ENCODE measurements at places on chromosomes 4 and X. TPM values are rescaled to one million over a fixed set of nuclear protein-coding genes. Genes with fewer than 3 reads are reported as not detected.
A peak's percentile ranks its signal among the peaks of the same experiment; 100 is the strongest.

GRCh38 chr4:74133786-74134499 lies 24.0 kb upstream of the MTHFD2L start:
- H3K27ac ChIP-seq = no peak overlapping the region
- H3K36me3 ChIP-seq = no peaks in the 10 kb centered on the region

DNA sequence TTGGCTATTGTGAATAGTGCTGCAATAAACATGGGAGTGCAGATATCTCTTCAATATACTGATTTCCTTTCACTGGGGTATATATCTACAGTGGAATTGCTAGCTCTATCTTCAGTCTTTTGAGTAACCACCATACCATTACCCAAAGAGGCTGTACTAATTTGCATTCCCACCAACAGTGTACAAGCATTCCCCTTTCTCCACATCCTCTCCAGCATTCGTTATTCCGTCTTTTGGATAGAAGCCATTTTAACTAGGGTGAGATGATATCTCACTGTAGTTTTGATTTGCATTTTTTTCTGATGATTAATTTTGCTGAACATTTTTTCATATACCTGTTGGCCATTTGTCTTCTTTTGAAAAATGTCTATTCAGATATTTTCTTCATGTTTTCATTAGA lies 110.3 kb downstream of the PRDM5 start:
- H3K36me3 ChIP-seq = no peaks in the 10 kb centered on the region
- no peaks in the 10 kb centered on the region for H3K4me1 ChIP-seq
- no peaks in the 10 kb centered on the region for H3K27me3 ChIP-seq
- no peak overlapping the region for H3K4me3 ChIP-seq
- no peak for DNase-seq

DNA sequence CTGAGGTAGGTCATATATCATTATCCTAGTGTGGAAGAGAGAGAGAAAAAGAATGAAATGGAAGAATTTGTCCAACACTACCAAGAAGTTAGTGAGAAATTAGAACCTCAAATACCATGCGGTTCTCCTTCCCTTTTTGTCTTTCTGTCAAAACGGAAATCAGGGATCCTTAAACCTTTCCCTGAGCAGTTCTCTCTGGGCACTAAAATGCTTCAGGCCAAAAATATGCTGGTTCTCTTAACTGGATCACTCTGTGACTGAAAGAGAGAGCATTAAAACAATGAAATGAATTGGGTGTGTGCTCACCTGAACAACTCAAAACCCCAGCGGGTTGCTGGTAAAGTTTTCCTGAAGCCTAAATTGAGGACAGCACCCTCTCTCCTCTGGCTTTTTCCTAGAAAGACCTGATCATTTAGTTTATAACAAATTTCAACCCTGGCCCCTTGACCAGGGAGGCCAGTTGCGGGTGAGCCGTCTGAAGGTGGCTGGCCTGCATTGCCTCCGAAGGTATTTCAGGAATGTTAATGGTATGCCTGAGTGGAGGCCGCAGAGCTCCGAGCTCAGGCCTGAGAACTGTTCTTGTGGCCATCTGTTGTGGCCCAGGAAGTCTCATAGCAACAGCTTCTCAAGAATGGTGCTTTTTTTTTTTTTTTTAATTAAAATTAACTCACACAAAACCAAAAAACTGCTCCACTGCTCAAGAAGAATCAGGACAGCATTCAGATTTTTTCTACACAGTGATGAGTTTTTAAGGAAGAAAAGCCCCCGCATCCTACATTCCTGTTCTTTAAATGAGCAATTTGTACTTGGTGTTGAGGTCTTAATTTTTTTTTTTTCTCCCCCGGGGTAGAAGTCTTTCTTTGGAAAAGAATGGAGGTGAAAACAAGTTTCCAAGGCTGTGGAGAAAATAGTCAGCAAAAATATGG lies 155.1 kb downstream of the SHROOM3 start:
- no peaks in the 10 kb centered on the region for H3K4me1 ChIP-seq
- no peaks in the 10 kb centered on the region for H3K27me3 ChIP-seq
- H3K27ac ChIP-seq = no peak overlapping the region
- H3K4me3 ChIP-seq = no peak overlapping the region

PNMA5 gene
- total RNA-seq = not detected

DNA sequence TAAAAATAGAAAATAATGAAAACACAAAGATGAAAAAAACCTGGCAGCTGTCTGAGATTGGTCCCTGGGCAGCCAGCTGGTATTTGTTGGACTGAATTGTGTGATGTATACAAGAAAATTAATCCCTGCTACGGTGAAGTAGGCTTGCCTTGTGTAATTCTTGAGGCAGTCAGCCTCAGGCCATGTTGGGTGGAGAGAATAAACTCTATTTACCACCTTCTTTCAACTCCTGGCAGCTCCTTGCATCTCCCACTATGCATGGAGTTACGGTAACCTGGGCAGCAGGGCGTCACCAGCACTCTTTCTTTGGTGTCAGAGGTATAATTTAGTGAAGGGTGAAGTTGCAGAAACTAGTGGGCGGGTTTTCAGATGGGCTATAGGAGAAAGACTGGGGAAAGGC lies 3.5 kb downstream of the SPIN2A start:
- no peaks in the 10 kb centered on the region for H3K4me1 ChIP-seq
- H3K27ac ChIP-seq = no peak overlapping the region
- no peak for DNase-seq
- H3K4me3 ChIP-seq = no peak overlapping the region

- no peaks in the 10 kb centered on the region for H3K4me1 ChIP-seq
- H3K27ac ChIP-seq = no peak overlapping the region
- H3K27me3 ChIP-seq = no peaks in the 10 kb centered on the region
- H3K4me3 ChIP-seq = no peak overlapping the region
- H3K36me3 ChIP-seq = no peaks in the 10 kb centered on the region
These were observed 52.6 kb upstream of the PABPC1L2A start for GRCh38 chrX:73131877-73132276.

STPG2 gene
- not detected for total RNA-seq

ATP1B4 gene
- 0.74 TPM for total RNA-seq

ADAM29 gene
- total RNA-seq = not detected

NAP1L2 gene
- total RNA-seq = 4.7 TPM

IL2RG gene
- 4.2 TPM for total RNA-seq

DNA sequence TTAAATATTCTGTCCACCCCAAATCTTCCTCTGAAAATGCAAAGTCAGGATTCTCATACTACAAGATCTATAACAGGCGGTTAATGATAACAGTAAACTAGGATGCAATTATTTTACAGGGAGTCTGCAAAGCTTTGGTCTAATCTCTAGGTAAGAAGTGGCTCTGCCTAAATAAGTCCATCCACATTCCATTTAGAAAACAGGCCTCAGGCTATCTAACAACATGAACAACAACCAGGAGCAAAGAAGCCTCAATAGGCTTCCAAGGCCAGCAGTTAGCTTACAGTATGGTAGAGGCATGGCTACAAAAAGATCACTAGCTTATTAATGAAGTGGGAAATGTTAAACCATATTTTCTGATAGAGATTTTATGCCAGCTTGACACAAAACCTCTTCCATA lies 6.4 kb downstream of the MAB21L2 start:
- no peak overlapping the region for H3K27ac ChIP-seq
- H3K27me3 ChIP-seq = no peaks in the 10 kb centered on the region
- DNase-seq = no peak
- H3K36me3 ChIP-seq = no peaks in the 10 kb centered on the region
- no peaks in the 10 kb centered on the region for H3K4me1 ChIP-seq

DNA sequence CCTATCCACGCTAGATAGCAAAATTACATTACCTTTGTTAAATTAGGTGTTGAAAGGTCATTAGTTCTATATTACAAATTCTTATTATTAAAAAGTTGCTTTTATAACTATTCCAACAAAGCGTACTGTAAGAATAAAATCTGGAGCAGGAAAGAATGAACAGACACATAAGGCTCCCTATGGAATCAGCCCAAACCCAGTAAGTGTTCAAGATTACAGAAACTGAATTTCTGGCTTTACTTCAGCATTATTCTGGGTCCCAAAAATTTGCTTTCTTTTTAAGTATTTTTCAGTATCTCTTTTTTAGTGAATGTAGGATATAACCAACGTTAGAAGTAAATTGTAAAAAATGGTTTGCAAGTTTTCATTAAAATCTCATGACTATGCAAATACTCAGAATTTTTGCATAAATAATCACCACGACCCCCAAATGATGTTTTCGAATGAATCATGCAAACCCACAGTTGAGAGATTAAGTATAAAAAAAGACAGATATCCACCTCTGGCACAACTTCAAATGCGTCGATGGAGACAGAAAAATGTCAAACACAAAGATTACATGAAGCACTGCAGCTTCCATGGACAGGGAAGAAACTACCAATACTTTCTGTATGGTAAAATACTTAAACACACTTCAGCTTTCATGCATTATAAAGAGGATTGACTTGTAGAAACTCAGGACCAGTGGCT lies 238.5 kb downstream of the RASL11B start:
- no peak overlapping the region for H3K4me3 ChIP-seq
- no peaks in the 10 kb centered on the region for H3K36me3 ChIP-seq
- no peaks in the 10 kb centered on the region for H3K27me3 ChIP-seq
- H3K27ac ChIP-seq = no peak overlapping the region

TMPRSS11B gene
- total RNA-seq = 40.8 TPM

DNA sequence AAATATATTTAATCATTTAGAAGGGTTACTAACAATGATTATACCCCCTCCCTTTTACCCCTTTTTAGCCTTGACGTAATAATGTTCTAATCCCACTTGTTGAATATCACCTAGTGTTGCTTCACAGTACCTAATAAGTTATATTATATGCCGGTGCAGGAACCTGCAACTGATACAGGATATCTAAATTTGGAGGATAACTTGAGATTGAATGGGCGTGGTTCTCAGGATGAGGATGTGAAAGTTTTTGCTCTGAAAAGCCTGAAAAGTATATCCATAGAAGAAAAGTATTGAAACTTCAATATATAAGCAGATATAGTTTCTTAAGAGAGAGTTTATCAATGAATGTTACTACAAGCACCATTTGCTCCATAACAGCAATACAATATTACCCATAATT lies 59.8 kb downstream of the ZNF711 start:
- no peaks in the 10 kb centered on the region for H3K4me1 ChIP-seq
- no peak for DNase-seq
- no peaks in the 10 kb centered on the region for H3K36me3 ChIP-seq

SSX4B gene
- total RNA-seq = not detected

DNA sequence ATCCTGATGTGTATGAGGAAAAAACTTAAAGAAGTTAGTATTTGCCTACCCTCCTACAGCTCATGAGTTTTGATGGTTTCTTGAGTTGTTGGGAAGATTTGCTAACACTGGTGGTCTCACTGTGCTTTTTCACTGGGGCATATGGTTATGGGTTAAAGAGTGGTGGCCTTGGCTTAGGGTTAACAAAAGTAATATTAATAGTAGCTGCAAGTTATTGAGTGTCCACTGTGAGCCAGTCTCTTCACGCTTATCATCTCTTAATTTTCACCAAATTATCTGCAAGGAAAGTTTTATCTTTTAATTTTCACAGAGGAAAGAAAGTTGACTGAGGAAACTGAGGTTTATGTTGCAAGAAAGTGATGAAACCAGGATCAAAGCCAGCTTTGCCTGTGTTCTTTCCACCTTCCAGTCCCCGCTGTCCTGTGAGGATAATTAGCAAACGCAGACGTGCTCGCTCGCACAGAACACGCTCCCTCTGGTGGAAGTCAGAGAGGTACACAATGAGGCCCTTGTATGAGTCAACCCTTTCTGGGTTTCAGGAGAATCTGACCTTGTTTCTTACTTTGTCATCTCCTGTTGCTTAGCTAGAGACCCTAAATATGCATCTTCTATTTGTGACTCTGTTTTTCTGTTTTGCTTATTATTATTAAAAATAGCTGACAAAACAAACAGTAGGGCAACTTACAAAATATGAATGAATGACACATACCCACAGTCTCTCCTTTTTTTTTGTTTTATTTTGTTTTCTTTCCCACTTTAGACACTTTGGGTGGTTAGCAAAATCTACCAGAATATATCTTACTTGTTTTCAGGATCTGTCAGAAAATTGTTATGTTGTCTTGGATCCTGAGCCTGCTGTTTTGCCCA lies 94.3 kb downstream of the DDIT4L start:
- no peak for DNase-seq
- no peak overlapping the region for H3K27ac ChIP-seq
- H3K27me3 ChIP-seq = no peaks in the 10 kb centered on the region
- no peak overlapping the region for H3K4me3 ChIP-seq

DNA sequence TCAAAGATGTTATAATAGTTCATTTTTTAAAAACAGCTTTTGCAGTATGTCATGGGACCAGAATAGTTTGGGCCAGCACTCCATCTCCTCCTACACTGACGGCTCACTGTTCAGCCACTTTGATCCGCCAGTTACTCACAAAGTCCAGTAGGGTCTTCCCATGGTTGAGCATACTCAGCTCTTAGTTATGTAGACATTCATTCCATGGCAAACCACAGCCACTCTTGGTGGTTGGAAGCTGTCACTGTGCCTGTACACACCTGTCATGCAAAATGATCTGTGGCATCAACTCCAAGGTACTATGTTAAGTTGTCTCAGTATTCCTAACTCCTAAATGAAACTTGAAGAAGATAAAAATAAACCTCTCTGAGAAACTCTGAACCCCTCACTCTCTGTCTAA lies 127.2 kb downstream of the NR3C2 start:
- no peak for DNase-seq
- H3K27ac ChIP-seq = no peak overlapping the region
- no peak overlapping the region for H3K4me3 ChIP-seq
- no peaks in the 10 kb centered on the region for H3K27me3 ChIP-seq
- H3K36me3 ChIP-seq = no peaks in the 10 kb centered on the region
- peaks cover 13% of the 10 kb centered on the region for H3K4me1 ChIP-seq

ZFP42 gene
- total RNA-seq = not detected

GRCh38 chrX:56812515-56813105 lies 83.6 kb downstream of the NBDY start:
- H3K4me3 ChIP-seq = peak overlapping the region; percentile 1
- H3K27ac ChIP-seq = peak overlapping the region; percentile 45

IBSP gene
- not detected for total RNA-seq

DNA sequence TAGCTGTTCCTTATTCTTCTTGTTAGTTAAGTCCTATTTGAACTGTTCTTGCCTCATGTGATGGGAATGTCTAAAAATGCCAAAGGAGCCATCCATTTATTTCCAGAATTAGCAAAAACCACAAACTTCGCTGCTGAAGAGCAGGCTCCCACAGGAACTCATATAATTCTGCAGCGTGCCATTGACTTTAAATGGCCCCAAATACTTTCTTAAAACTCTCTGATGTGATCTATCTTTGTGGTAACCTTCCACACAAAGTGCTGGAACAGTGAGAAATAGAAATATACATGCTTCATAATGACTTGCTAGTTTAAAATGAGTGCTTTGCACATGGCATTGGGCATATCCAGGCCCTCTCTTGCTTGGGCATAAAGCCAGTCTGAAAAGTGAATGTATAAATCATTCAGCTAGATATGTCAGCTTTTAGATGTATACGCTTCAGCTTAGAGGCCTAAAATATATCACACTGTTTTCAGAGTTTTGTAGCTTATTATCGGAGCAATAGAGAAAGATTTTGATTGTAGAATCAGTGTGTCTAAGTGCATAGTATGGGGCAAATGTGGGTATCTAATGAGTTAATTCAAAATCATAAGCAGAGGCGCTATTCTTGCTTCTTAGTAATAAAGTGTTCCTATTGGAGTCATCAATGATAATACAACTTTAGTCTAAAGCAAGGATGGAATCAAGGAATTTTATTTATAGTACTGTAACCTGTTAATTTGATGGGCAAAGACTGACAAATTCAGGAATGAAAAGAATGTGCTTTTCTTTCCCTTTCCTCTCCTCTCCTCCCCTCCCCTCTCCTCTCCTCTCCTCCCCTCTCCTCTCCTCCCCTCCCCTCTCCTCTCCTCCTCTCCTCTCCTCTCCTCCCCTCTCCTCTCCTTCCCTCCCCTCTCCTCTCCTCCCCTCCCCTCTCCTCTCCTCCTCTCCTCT lies 392.2 kb upstream of the ZFP42 start:
- no peak overlapping the region for H3K27ac ChIP-seq
- DNase-seq = no peak
- H3K4me3 ChIP-seq = no peak overlapping the region
- H3K27me3 ChIP-seq = no peaks in the 10 kb centered on the region
- H3K36me3 ChIP-seq = no peaks in the 10 kb centered on the region

GRCh38 chr4:48343551-48343950 lies 2.2 kb downstream of the SLAIN2 start:
- H3K4me1 ChIP-seq = peaks cover 73% of the 10 kb centered on the region

All from vagina (tissue), 2 donors.